DMS53 (cell line): ENCODE measurements at places on chromosomes 6 and 20.

DNA sequence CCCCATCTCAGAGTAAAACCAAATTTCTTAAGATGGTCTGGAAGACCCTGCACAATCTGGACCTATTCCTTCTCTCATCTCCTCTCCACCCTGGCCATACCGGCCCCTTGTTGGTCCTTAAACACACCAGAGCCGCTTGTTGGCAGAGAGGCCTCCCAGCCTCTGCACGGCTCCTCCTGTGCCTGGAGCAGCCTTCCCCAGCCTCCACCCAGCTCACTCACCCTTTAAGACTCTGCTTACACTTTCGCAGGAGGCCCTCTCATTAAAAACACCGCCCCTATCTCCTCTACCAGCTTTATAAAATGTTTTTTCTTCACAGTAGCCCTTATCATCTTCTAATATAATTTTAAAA lies 49.8 kb downstream of the BANF2 start:
- no peak for DNase-seq

GRCh38 chr6:33621711-33622388 lies 728 bp downstream of the ITPR3 start:
- DNase-seq, result peak; percentile 69

- no peak for DNase-seq
Observed at GRCh38 chr6:147643341-147644200, 135.1 kb downstream of the SAMD5 start.

- no peak for DNase-seq
Observed at GRCh38 chr20:39651645-39652325, 689.6 kb downstream of the DHX35 start.

- DNase-seq, result no peak
Observed at GRCh38 chr6:54937371-54937770, 90.8 kb downstream of the FAM83B start.

- DNase-seq, result no peak
Observed at GRCh38 chr20:64246616-64247306, 8.8 kb upstream of the PCMTD2 start.

- no peak for DNase-seq
Observed at GRCh38 chr6:51996296-51996947, 91.0 kb downstream of the PKHD1 start.

GRCh38 chr6:105900125-105900937 lies 185.8 kb upstream of the PRDM1 start:
- no peak for DNase-seq

DNA sequence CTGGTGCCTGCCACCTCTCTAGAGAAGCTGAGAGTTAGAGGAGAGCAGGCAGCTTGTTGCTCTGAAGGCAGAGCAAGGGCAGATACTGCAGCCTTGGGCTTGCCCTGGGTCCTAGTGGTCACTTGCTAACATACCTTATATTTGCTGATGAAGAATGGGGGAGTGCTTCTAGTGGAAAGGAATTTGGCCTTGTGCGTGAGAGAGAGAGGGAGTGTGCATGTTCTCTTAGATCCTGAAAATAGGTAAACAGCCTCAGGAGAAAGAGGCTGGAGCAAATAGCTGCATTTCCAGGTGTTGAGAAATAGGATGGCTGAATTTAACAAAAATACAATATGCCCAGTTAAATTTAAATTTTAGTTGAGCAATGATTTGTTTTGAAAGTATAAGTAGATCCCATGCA lies 724.5 kb upstream of the FLRT3 start:
- no peak for DNase-seq

DNA sequence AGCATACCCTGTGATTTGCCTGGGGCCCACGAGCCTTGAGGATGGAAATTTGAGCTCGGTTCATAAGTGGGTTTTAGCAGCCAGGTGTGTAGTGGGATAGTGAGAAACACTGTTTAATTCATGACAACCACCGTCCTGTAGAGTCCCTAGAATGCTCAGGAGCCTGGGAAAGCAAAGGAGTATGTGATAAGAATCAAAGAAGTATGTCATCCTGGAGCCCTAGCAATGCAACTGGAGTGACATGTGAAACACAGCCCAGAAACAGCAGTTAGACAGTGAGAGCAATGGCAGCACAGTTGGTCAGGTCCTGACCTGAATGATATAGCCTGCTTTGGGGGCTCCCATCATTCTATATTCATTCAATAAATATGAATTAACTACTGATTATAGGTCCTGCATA lies 161.2 kb upstream of the ECI2 start:
- DNase-seq, result no peak
